Upper lobe of right lung (tissue), 1 donor: ENCODE measurements at places on chromosomes 16 and 17. TPM values are rescaled to one million over a fixed set of nuclear protein-coding genes. Genes with fewer than 3 reads are reported as not detected.

- H3K27me3 ChIP-seq: no peaks in the 10 kb centered on the region
- H3K4me3 ChIP-seq: no peak within 1 kb of the TSS
Observed at GRCh38 chr16:71489122-71489521, at the start of gene ZNF19. Gene ZNF19, minus strand, starts transcription at chr16:71489324. Its CDS starts 7,210 bp downstream, at chr16:71482114.

- H3K27me3 ChIP-seq: no peaks in the 10 kb centered on the region
- H3K4me3 ChIP-seq: no peak overlapping the region
- DNase-seq: peak; percentile 77
- H3K4me1 ChIP-seq: peaks cover 15% of the 10 kb centered on the region
- H3K36me3 ChIP-seq: peaks cover 95% of the 10 kb centered on the region
Observed at GRCh38 chr17:17151962-17152361, 54.2 kb downstream of the PLD6 start.

GRCh38 chr17:51510940-51511339 is 250.6 kb downstream of the UTP18 start:
- no peak overlapping the region for H3K27ac ChIP-seq
- DNase-seq: no peak
- no peaks in the 10 kb centered on the region for H3K36me3 ChIP-seq
- H3K27me3 ChIP-seq: no peaks in the 10 kb centered on the region

DNA sequence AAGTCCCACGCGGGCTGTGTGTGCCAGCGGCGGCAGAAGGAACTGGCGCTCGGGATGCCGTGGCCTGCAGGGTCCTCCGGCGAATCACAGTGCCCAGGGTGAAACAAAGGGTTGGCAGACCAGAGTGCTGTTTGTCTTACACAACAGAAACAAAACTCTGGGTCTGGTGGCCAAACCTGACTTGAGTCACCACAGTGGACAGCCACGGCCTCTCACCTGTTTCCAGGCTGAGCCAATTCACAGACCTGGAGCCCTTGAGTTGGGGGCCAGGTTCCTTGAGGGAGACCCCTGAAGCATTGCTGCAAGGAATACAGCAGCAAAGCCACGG is 2.1 kb upstream of the CHMP6 start:
- peaks cover 29% of the 10 kb centered on the region for H3K4me1 ChIP-seq
- H3K4me3 ChIP-seq: no peak overlapping the region
- H3K27me3 ChIP-seq: no peaks in the 10 kb centered on the region
- H3K27ac ChIP-seq: no peak overlapping the region

DNA sequence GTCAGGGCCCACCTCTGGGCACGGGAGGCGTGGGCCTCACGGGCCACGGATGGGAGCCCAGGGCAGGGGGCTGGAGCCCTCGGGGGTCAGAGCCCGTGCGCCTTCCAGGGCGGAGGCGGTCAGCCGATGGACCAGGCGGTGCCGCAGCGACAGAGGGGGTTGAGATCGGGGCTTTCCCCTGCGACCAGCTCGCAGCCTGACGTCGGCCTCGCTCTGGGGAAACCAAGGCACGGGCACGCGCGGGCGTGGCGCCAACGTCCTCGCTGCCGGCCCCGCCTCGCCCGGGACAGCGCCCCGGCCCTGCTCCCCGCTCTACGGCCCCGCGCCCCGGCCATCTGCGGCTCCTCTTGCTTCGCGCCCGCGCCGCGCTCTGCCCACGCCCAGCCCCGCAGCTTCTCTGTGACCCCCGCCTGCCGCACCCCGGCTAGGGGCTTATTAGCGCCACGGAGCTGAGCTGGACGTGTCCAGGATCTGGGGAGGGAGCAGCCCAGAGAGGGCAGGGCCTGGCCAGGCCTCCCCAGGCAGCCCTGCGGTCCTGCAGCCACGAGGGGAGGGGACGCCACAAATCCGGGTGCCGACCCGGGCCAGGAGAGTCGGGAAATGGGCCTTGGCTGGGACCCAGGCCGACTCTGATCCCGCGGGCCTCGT is 13.5 kb downstream of the ACTG1 start:
- no peak for DNase-seq
- no peak overlapping the region for H3K27ac ChIP-seq
- H3K4me3 ChIP-seq: no peak overlapping the region
- H3K4me1 ChIP-seq: peaks cover 8% of the 10 kb centered on the region
- no peaks in the 10 kb centered on the region for H3K36me3 ChIP-seq

DNA sequence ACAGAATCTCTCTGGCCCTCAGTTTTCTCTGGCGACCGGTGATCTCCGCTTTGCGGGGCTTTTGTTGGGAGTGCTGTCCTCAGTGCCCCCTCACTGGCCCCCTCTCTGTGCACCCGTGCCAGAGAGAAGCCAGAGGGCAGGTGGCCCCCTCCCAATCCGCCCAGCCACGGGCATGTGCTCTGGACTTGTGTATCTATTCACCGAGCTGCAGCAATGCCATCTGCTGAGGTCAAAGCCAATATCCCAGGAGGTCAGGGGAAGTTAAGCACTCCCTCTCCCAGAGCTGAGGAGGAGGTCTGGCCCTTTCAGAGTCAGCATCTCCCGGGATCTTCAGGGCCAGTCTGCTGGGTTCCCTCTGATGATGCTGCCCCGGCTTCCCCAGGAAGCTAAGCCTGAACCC is 5.1 kb downstream of the CACNG5 start:
- H3K4me3 ChIP-seq: no peak overlapping the region
- H3K4me1 ChIP-seq: no peaks in the 10 kb centered on the region
- H3K27me3 ChIP-seq: peaks cover 28% of the 10 kb centered on the region
- H3K27ac ChIP-seq: no peak overlapping the region
- H3K36me3 ChIP-seq: no peaks in the 10 kb centered on the region

DNA sequence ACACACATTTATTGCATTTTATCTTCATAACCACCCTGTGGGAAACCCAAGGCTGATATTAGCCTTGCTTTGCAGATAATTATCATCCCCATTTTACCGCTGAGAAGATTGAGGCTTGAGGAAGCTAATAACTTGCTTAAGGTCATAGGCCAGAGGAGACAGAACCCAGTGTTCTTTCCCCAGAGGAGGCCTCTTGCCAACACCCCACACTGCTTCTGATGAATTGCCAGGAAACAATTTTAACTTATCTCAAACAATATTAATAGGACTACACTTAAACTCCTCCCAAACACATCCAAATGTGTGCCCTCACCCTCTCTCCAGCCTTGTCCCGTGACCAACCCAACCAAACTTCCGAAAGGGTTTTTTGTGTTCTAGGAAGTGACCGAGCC is 2.1 kb upstream of the SPG7 start:
- peak overlapping the region; percentile 79 for H3K27ac ChIP-seq
- H3K27me3 ChIP-seq: no peaks in the 10 kb centered on the region
- H3K4me3 ChIP-seq: peak overlapping the region; percentile 31
- H3K36me3 ChIP-seq: peaks cover 9% of the 10 kb centered on the region

TBC1D16 gene
- total RNA-seq: 21.7 TPM

DNA sequence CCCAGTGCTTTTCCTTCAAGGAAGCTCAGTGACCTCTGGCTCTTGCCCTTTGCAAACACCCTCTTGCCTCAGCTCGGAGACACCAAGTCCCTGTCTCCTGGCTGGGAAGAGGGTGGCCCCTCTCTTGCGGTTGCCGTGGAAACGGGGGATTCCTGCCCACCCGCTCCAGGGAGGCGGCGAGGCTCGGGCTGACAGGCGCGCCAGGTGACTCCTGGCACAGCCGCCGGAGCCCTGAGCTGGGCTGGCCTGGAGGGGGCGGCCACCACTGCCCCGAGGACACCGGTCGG is 71.4 kb downstream of the ABR start:
- no peaks in the 10 kb centered on the region for H3K27me3 ChIP-seq
- no peaks in the 10 kb centered on the region for H3K36me3 ChIP-seq
- H3K27ac ChIP-seq: peak overlapping the region; percentile 91
- DNase-seq: no peak

TNK1 gene
- 5.8 TPM for total RNA-seq

DNA sequence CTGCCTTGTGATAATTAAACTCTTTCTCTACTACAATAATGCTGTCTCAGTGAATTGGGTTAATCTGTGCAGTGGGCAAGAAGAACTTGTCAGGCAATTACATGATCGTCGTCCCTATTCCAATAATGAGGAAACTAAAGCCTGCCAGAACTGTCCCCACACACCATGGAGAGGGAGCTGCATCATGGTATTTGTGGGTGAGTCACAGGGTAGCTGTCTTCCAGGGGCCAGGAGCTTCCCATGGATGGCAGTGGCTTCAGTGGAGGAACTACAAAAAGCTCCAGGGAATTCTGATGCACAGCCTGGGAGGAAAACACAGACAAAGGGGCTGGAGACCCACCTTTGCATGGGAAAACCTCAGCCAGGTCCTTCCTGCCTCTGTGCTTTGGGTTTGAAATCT is 83.3 kb upstream of the C16orf82 start:
- H3K36me3 ChIP-seq: no peaks in the 10 kb centered on the region
- no peaks in the 10 kb centered on the region for H3K27me3 ChIP-seq
- DNase-seq: no peak

SLC13A2 gene
- 0.87 TPM for total RNA-seq

GRCh38 chr16:1163567-1164055 is 10.7 kb downstream of the CACNA1H start:
- no peak for DNase-seq
- peaks cover 41% of the 10 kb centered on the region for H3K27me3 ChIP-seq
- H3K4me3 ChIP-seq: no peak overlapping the region
- no peak overlapping the region for H3K27ac ChIP-seq
- H3K36me3 ChIP-seq: no peaks in the 10 kb centered on the region
- no peaks in the 10 kb centered on the region for H3K4me1 ChIP-seq

- no peaks in the 10 kb centered on the region for H3K27me3 ChIP-seq
- H3K4me1 ChIP-seq: no peaks in the 10 kb centered on the region
- H3K27ac ChIP-seq: no peak overlapping the region
- peaks cover 28% of the 10 kb centered on the region for H3K36me3 ChIP-seq
Observed at GRCh38 chr16:64991001-64991400, 130.9 kb downstream of the CDH11 start.

CLEC18C gene
- not detected for total RNA-seq

DNA sequence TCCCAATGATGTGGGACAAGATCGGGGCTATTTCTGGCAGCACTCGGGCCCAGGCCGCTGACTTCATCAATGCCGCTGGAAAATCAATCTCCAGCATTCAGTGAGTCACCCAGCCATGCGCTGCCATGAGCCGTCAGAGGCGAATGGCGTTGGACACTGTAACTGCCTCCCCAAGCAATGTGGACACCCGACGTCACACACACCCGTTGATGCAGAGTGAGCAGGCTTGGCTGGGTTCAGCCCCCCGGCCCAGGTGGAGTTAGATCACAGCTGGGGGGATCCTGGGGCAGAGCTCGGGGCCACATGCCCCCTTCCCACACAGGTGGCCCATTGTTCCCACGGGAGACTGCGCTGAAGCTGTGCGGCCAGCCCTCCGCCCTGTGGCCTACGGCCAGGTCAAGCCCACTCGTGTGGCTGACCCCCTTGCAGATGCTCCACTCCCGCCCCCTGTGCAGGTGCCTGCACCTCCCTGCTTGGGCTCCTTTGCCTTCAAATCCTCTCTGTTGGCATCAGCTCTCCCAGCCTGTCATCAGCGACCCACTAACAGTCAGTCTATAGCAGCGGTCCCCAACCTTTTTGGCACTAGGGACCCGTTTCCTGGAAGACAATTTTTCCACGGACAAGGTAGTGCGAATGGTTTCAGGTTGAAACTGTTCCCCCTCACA is 89.9 kb downstream of the TBC1D16 start:
- no peaks in the 10 kb centered on the region for H3K27me3 ChIP-seq
- H3K27ac ChIP-seq: no peak overlapping the region
- DNase-seq: peak; percentile 63
- peaks cover 16% of the 10 kb centered on the region for H3K36me3 ChIP-seq

GRCh38 chr16:86800894-86801293 is 222.5 kb downstream of the FOXL1 start:
- H3K4me1 ChIP-seq: no peaks in the 10 kb centered on the region
- H3K27ac ChIP-seq: no peak overlapping the region
- no peak for DNase-seq

- H3K27me3 ChIP-seq: no peaks in the 10 kb centered on the region
- H3K27ac ChIP-seq: peak overlapping the region; percentile 9
- H3K36me3 ChIP-seq: no peaks in the 10 kb centered on the region
- H3K4me1 ChIP-seq: peaks cover 84% of the 10 kb centered on the region
Observed at GRCh38 chr16:88764913-88765349, 20.1 kb downstream of the PIEZO1 start.

CSH1 gene
- not detected for total RNA-seq

DNA sequence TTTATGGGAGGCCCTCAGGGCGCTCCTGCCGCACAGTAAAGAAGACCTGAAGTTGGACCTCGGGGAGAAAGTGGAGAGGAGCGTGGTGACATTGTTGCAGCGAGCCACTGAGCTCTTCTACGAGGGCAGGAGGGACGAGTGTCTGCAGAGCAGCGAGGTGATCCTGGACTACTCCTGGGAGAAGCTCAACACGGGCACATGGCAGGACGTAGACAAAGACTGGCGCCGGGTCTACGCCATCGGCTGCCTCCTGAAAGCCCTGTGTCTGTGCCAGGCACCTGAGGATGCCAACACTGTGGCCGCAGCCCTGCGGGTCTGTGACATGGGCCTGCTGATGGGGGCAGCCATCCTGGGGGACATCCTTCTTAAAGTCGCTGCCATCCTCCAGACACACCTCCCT is 6.8 kb downstream of the KDM8 start:
- no peaks in the 10 kb centered on the region for H3K27me3 ChIP-seq
- no peak for DNase-seq
- no peak overlapping the region for H3K27ac ChIP-seq
- H3K4me3 ChIP-seq: no peak overlapping the region
- no peaks in the 10 kb centered on the region for H3K4me1 ChIP-seq
- H3K36me3 ChIP-seq: peaks cover 27% of the 10 kb centered on the region

SLC2A4 gene
- 1.6 TPM for total RNA-seq

- no peak for DNase-seq
- no peaks in the 10 kb centered on the region for H3K36me3 ChIP-seq
- no peaks in the 10 kb centered on the region for H3K27me3 ChIP-seq
- no peak overlapping the region for H3K27ac ChIP-seq
Observed at GRCh38 chr17:66994930-66995535, 30.5 kb downstream of the CACNG4 start.

DNA sequence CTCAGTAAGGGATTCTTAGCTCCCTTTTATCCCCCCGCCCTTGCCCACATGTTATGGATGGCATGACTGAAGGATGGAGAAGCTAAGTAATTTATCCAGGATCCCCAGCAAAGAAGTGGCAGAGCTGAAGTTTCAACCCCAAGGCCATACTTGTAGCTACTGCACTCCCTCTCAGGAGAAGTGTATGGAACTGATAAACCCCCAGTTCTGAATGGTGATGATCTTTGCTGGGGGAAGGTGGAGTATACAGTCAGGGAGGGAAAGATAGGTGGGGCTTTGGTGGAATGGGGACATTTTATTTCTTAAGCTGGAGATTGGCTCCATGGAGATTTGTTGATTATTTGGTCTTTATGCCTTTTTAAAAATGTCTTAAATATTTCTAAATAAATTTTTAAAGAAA is 58.3 kb downstream of the TNRC6C start:
- no peak overlapping the region for H3K4me3 ChIP-seq
- H3K36me3 ChIP-seq: peaks cover 8% of the 10 kb centered on the region
- H3K4me1 ChIP-seq: peaks cover 7% of the 10 kb centered on the region
- DNase-seq: no peak
- H3K27ac ChIP-seq: no peak overlapping the region

CTRL gene
- total RNA-seq: 0.96 TPM

- no peaks in the 10 kb centered on the region for H3K4me1 ChIP-seq
- no peak overlapping the region for H3K4me3 ChIP-seq
- no peak for DNase-seq
Observed at GRCh38 chr16:76956841-76957240, 234.1 kb upstream of the MON1B start.
